NCI-H1092 treated with DMSO at 0.1 percent for 48 hours (cell line): ENCODE measurements at places on chromosomes 12 and 14.

DNA sequence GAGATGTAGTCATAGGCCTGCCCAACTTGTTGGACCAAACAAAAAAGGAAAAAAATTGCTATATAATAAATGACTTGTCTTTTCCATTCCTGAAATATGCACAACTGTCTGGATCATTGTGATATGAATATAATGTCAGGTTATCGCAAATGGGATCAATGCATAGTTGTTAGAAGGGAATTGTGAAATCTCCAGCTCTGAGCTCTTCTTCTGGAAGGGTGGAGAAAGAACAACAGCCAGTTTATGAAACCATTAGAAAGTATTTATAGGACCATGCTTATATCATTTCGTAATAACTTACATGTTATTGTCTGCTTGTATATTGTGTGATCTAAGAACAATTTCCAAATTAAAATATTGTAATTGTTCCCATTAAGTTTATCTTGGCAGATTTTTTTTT lies 35.7 kb upstream of the HIF1A start:
- DNase-seq, result no peak

GRCh38 chr12:105850103-105850968 lies 288.4 kb downstream of the NUAK1 start:
- DNase-seq, result no peak

GRCh38 chr12:108678104-108678730 lies 44.5 kb upstream of the SELPLG start:
- no peak for DNase-seq

DNA sequence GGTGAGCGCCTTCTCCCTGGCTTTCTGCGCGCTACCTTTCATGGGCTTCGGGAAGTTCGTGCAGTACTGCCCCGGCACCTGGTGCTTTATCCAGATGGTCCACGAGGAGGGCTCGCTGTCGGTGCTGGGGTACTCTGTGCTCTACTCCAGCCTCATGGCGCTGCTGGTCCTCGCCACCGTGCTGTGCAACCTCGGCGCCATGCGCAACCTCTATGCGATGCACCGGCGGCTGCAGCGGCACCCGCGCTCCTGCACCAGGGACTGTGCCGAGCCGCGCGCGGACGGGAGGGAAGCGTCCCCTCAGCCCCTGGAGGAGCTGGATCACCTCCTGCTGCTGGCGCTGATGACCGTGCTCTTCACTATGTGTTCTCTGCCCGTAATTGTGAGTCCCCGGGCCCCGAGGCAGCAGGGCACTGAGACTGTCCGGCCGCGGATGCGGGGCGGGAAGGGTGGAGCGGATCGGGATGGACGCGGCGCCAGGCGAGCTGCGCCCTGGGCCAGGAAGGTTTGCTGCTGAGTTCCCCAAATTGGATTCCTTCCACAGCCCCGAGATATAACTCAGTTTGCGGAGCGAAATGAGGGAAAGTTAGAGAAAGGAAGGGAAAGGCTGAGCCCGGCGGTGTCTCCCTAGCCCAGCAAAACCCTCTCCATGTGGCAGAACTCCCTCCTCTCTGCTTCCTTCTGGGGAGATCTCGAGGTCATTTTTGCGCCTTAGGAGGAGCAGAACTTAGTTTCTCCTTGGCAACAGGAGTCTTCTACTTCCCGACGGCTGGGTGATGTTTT lies 972 bp downstream of the PTGDR start:
- no peak for DNase-seq

GRCh38 chr12:61860451-61860850 lies 399.8 kb upstream of the USP15 start:
- DNase-seq, result no peak

DNA sequence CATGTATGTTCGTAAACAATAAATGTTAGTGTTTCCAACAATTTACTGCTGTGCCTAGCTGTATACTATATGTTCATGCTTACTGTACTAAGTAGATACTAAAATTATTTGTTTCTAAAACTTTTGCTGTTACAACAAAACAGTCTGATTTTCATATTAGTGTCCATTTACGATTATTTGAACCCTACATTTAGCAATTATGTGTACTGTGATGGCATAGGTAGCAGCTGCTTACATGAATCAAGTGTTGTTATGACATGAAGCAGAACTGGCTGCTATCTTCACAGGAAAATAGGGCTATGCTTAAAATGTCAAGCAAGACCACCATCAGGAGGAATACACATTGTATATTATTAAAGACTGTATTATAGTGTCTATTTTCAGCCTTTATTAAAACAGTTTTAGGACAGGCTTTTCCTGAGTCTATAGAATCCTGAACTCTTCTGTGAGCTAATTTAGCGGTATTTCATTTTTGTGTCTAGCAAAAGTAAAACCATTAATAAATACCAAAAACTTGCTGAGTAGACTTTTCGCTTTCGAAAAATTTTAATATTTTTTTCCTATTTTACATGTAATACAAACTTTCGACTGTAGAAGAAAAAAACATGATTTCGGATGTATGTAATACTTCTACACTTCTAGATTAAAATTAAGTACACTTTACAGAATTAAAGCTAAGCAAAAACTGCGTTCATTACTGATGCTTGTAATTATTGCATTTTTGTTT lies 1.1 kb upstream of the WDR89 start:
- peak; percentile 58 for DNase-seq

DNA sequence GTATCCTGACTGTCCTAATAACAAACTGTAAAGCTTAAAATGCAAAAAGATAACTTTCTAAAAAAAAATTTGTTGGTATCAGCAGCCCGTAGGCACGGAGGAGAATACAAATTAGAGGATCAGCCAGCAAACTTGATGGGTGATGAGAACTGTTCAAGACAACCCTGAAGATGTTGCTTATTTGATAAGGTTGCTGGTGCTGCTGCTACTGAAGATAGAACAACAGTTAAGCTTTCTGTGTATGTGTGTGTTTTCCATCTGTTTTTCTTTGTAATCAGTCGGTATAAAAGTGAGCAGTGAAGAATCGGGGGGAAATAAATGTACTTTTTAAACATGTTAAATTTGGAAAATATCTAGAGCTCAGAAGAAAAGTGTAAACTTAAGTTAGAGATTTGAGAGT lies 67.4 kb upstream of the POC1B start:
- DNase-seq, result no peak

DNA sequence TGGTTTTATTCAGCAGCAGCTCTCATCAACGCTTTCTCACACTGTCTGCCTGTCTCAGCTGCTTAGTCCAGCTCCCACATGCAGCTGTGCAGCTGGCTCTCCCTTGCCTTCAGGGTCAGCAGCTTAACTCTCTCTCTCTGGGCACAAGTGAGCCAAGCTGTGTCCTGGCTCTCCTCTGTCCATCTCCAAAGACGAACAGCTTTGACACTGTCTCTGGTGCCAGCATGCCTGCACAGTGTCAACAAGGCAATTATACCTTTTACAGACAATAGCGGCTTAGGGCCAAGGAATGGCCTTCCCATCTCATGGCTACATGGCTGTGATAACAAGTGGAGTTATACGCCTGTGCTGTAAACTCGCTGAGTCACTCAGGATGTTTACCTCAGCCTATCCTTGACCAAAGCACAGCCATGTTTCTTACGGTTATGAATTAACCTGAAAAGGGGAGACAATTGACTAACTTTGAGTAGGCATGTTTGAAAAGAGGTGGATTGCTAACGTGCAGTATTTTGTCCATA lies 38.4 kb upstream of the MANSC4 start:
- DNase-seq, result no peak

DNA sequence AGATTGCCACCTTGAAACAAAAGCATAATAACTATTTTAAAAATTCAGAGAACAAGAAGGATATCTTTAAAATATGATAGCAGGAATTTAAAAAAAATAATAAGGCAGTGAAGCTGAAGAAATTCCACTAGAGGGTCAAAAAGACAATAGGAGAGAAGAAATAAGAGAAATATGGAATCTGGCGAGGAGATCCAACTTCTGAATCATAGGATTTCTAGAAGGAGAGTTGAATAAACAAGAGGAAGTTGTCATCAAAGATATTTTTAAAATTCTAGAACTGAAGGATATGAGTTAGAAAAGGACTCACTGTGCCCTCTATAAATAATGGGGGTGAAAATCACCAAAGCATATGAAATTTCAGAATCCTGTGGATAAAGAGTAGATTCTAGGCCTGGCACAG lies 26.8 kb upstream of the TOMM20L start:
- DNase-seq, result no peak

DNA sequence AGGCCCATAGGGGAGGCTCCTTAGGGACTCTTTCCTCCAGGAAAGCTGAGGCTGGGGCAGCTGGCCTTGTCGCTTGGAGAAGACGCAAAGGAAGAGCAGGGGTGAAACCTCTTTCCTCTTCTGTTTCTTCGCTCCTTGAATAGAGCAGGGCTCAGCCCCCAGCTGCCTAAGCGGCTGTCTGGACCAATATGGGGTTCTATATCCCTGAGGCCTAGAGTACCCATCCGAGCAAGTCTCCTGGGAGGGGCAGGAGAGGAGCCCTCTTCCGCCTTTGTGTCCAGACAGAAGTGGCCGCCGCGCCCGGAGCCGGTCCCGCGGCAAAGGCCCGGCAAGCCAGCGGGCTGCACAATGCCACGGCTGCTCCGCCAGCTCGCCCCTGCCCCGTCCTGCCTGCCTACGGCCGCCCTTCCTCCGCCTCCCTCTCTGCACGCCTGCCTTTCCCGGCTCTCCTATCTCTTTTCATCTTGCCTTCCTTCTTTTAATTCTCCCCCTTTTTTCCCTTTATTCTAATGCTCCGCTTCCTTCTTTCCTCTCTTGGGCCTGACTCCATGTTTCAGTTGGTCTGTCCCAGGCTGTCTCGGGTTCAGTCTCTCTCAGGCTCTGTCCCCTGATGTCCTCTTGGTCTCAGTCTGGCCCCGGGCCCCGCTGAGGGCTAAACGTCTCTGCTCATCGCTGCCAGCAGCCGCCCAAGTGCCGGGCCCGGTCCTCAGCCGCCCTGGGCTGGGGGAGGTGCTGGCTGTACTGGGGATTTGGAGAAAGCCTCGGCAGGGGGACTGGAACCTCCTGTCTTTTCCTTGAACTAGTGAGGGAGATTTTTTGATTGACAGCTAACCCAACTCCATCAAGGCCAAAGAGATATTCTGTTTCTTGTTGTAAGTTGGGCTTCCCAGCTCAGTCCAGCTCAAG lies 2.5 kb upstream of the HOXC9 start:
- no peak for DNase-seq

- no peak for DNase-seq
Observed at GRCh38 chr12:122840580-122841513, 5.6 kb downstream of the HIP1R start.

GRCh38 chr14:95034788-95035187 lies 122.5 kb downstream of the DICER1 start:
- peak; percentile 65 for DNase-seq

DNA sequence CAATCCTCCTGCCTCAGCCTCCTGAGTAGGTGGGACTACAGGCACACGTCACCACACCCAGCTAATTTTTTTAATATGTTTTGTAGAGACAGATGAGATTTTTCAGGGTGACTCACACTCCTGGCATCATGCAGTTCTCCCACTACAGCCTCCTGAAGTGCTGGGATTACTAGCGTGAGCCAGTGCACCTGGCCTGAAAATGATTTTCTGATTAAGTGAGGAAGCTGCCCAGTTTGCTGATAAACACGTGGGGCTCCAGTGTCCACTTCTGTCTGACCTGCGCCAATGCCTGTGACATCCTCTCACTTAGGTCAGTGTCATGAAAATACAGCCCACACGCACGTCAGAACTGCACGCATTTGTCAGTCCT lies 37.0 kb upstream of the SFSWAP start:
- DNase-seq, result no peak

DNA sequence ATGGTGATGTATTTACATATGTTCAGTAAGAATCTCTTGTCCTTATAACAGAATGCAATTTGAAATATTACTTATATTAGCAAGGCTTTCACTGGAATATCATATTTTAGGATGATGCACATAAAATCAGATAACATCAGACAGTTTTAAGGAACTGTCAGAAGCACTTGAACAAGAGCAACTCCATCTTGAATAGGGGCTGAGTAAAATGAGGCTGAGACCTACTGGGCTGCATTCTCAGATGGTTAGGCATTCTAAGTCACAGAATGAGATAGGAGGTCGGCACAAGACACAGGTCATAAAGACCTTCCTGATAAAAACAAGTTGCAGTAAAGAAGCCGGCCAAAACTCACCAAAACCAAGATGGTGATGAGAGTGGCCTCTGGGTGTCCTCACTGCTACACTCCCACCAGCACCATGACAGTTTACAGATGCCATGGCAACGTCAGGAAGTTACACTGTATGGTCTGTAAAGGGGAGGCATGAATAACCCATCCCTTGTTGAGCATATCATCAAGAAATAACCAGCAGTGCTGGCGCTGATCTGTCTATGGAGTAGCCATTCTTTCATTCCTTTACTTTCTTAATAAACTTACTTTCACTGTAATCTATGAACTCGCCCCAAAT lies 27.6 kb upstream of the ETV6 start:
- no peak for DNase-seq

- no peak for DNase-seq
Observed at GRCh38 chr14:100692859-100693558, 33.7 kb upstream of the DLK1 start.

DNA sequence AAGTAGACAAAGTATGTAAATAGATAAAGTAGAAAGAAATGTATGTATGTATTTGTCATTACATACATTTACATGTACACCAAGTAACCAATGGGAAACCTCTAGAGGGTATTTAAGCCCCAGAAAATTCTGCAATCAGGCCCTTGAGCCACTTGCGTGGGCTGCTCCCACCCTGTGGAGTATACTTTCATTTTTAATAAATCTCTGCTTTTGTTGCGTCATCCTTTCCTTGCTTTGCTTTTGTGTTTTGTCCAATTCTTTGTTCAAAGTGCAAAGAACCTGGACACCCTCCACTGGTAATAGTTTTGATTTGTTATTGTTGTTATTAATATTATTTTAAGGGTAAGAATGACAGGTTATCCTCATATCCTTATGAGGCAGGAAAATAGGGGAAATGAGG lies 21.8 kb downstream of the CAPS2 start:
- DNase-seq, result no peak

- no peak for DNase-seq
Observed at GRCh38 chr12:28830491-28830890, 318.6 kb upstream of the FAR2 start.

DNA sequence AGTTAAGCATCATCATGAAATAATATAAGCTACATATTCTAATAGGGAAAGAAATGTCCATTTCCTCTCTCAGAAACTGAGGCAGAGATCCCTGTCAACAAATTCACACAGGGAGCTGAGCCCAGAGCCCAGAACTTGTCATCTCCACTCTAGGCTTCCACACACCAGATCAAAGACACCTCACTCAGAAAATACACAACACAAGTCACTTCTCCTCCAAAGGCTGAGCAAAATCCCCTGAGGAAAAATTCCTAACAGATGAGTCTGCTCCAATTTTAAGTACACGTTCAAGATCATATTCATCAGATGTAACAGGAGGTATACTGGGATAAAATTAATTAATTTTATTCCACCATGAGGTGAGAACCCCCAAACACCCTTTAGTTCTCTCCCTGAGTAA lies 227.3 kb downstream of the DPF3 start:
- no peak for DNase-seq
